Activated naive CD8-positive, alpha-beta T cell treated with anti-CD3 and anti-CD28 coated beads, Interleukin-2, amount 10 ng/mL, durations not matched to agents 7 days and 5 days (primary cell): ENCODE measurements at places on chromosomes 3 and 15.

GRCh38 chr3:55204417-55204816 lies 276.6 kb upstream of the LRTM1 start:
- H3K27me3 ChIP-seq = no peaks in the 10 kb centered on the region
- DNase-seq = no peak
- H3K4me3 ChIP-seq = no peak overlapping the region
- H3K36me3 ChIP-seq = no peaks in the 10 kb centered on the region
- no peak overlapping the region for H3K27ac ChIP-seq

- no peak overlapping the region for H3K4me3 ChIP-seq
- DNase-seq = no peak
- no peak overlapping the region for H3K27ac ChIP-seq
- no peaks in the 10 kb centered on the region for H3K4me1 ChIP-seq
- H3K27me3 ChIP-seq = no peaks in the 10 kb centered on the region
- H3K36me3 ChIP-seq = no peaks in the 10 kb centered on the region
Measured at GRCh38 chr3:194702545-194702944, 16.9 kb downstream of the FAM43A start.

GRCh38 chr3:154749514-154749913 lies 319.5 kb upstream of the GPR149 start:
- no peak overlapping the region for H3K4me3 ChIP-seq
- H3K27me3 ChIP-seq = no peaks in the 10 kb centered on the region
- no peaks in the 10 kb centered on the region for H3K4me1 ChIP-seq
- no peak overlapping the region for H3K27ac ChIP-seq

DNA sequence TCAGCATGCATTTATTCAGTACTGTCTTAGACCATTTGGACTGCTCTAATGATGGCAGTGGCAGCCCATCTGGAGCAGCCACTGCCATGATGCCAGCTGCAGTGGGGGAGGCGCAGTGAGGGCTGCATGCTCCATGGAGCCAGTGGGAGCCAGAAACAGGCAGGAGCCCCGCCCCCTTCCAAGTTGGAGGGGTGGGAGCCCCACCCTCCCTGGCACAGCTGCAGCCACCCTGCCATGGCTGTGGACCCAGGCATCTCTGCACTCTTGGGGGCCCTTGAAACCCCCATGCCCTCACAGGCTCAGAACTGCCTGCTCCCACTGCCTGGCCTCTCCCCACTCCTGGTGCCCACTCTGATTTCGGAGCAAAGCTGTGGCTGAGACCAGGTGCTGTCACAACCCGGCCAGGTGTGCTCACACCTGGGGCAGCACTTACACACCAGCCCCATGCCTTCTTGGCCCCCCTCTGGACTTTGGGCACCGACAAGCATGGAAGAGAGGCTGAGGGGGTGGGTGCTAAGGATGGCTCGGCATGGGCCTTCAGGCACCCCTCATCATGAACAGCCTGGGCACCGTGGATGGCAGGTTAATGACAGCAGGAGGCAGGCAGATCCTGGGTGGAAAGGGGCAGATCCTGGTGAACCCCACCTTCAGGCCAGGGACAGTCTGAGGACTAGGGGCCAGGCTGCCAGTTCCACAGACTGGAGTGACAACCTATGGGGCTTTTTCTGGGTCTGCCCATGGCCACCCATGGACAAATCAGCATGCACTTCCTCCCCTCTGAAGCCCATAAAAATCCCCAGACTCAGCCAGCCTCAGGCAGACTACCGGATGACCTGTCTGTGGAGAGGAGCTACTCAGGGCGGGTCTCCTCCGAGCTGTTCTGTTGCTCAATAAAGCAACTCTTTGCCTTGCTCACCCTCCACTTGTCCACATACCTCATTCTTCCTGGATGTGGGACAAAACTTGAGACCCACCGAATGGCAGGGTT lies 18.3 kb downstream of the TBC1D21 start:
- no peaks in the 10 kb centered on the region for H3K36me3 ChIP-seq
- DNase-seq = peak; percentile 17
- H3K4me1 ChIP-seq = no peaks in the 10 kb centered on the region
- peaks cover 17% of the 10 kb centered on the region for H3K27me3 ChIP-seq
- H3K27ac ChIP-seq = no peak overlapping the region
- no peak overlapping the region for H3K4me3 ChIP-seq

GRCh38 chr3:140443073-140443472 lies 234.8 kb upstream of the TRIM42 start:
- no peak overlapping the region for H3K27ac ChIP-seq
- no peaks in the 10 kb centered on the region for H3K4me1 ChIP-seq
- H3K27me3 ChIP-seq = no peaks in the 10 kb centered on the region
- H3K36me3 ChIP-seq = no peaks in the 10 kb centered on the region
- DNase-seq = no peak

- H3K27me3 ChIP-seq = no peaks in the 10 kb centered on the region
- H3K36me3 ChIP-seq = peaks cover 25% of the 10 kb centered on the region
- no peak overlapping the region for H3K27ac ChIP-seq
- H3K4me1 ChIP-seq = peaks cover 2% of the 10 kb centered on the region
- H3K4me3 ChIP-seq = no peak overlapping the region
Measured at GRCh38 chr15:34188711-34189110, 21.2 kb downstream of the KATNBL1 start.

DNA sequence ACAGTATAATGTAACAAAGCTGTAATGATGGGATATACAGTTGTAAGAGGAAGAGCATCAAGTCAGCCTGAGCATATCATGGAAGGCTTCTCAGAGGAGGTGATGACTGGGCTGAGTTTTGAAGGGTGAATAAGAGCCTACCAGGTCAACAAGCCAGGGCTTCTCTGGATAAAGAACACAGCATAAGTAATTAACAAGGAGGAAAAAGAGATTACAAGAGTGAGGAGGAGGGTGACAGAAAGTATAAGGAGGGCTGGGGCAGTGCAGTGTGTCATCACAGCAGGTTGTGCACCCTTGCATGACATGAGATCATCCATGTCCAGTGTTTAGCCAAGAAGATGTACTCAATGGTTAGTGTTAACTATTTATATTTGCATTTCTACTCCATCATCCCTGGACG lies 16.9 kb upstream of the SPATA12 start:
- no peaks in the 10 kb centered on the region for H3K36me3 ChIP-seq
- no peak for DNase-seq
- peaks cover 19% of the 10 kb centered on the region for H3K27me3 ChIP-seq
- no peak overlapping the region for H3K4me3 ChIP-seq
- no peak overlapping the region for H3K27ac ChIP-seq
- peaks cover 6% of the 10 kb centered on the region for H3K4me1 ChIP-seq

- no peaks in the 10 kb centered on the region for H3K27me3 ChIP-seq
- H3K36me3 ChIP-seq = no peaks in the 10 kb centered on the region
- H3K27ac ChIP-seq = no peak overlapping the region
- no peaks in the 10 kb centered on the region for H3K4me1 ChIP-seq
Measured at GRCh38 chr3:150469031-150469930, 61.2 kb downstream of the TSC22D2 start.
